ENCODE measurements at places on chromosomes 16 and 17. TPM values are rescaled to one million over a fixed set of nuclear protein-coding genes. Genes with fewer than 3 reads are reported as not detected.

Gene BMERB1
- total RNA-seq = 112 TPM

Gene AOC2
- 2.1 TPM for total RNA-seq

DNA sequence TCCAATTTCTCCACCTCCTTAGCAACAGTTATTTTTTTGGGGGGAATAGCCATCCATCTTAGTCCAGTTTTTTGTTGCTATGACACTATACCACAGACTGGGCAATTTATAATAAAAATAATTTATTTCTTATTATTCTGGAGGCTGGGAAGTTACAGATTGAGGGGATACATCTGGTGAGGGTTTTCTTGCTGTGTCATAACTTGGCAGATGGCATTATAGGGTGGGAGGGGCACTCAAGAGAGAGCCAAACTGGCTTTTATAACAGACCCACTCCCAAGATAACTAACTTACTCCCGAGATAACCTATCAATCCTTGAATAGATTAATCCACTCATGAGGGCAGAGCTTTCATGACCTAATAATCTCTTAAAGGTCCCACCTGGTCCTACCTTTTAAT lies 84.2 kb downstream of the ABCA8 start:
- no peak for DNase-seq
- no peak overlapping the region for H3K4me3 ChIP-seq
- H3K4me1 ChIP-seq = no peaks in the 10 kb centered on the region
- H3K36me3 ChIP-seq = no peaks in the 10 kb centered on the region
- H3K27ac ChIP-seq = no peak overlapping the region

Gene GPR139
- total RNA-seq = not detected

- peak; percentile 6 for DNase-seq
- H3K4me1 ChIP-seq = no peaks in the 10 kb centered on the region
- no peaks in the 10 kb centered on the region for H3K27me3 ChIP-seq
- H3K4me3 ChIP-seq = no peak overlapping the region
Observed at GRCh38 chr17:75044716-75045115, 2.1 kb downstream of the ATP5PD start.

Gene TAT
- total RNA-seq = not detected
